Foreskin fibroblast (primary cell): ENCODE measurements at places on chromosomes 12 and 14.

DNA sequence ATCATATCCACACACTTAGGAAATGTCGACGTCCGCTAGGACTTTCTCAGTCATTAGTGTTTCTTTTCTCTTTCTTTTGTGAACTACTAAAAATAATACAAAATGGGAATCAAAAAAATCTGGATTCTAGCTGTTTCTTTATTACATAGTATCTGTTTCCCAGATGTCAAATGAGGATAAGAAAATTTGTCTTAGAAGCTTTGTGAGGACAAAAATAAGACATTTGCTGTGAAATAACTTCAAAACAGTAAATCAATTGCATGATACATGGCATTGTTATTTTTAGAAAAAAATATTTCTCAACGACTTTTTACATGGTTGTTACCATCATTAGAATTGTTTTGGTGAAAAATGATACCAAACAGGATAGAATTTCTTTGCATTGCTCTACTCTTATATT lies 71.4 kb upstream of the IFNG-AS1 start:
- DNase-seq, result no peak

DNA sequence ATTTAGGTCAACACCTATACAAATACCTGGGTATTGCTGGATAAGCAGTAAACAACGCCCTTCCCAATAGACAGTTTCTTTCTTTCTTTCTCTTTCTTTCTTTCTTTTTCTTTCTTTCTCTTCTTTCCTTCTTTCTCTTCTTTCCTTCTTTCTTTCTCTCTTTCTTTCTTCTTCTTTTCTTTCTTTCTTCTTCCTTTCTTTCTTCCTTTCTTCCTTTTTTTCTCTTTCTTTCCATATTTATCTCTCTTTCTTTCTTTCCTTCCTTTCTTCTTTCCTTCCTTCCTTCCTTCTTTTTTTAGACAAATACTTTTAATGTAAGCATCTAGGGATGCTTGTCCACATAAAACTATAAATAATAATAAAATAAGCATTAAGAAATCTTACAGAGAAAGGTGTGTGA lies 123.2 kb downstream of the KCNK10 start:
- DNase-seq, result no peak

GRCh38 chr12:56999456-56999855 lies 6.9 kb downstream of the ZBTB39 start:
- DNase-seq, result peak; percentile 32

GRCh38 chr14:74179856-74180255 lies 59.4 kb upstream of the VSX2 start:
- no peak for DNase-seq

DNA sequence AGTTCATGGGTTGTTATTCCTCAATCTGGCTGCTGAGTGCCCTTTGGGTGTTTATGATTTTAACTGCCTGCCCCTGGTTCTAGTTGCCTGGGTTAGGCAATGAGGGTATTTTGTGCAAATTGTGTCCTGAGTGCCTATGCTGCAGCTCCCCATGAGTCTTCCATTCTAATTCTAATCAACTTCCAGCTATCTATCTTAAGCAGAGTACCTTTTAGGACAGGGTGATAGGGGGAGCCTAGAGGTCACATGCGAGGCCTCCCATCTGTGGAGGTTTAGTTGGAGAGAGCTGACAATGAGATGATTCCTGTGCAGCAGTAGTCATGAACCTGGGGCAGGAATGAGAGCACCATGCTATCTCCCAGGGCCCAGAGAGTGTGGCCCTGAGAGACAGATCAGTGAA lies 225.9 kb upstream of the PLEKHG7 start:
- no peak for DNase-seq

GRCh38 chr12:29782871-29783772 lies 620 bp downstream of the TMTC1 start:
- DNase-seq, result peak; percentile 73

GRCh38 chr14:51012055-51012454 lies 67.8 kb upstream of the PYGL start:
- DNase-seq, result no peak

GRCh38 chr12:114679452-114679875 lies 4.5 kb downstream of the TBX3 start:
- peak; percentile 35 for DNase-seq

DNA sequence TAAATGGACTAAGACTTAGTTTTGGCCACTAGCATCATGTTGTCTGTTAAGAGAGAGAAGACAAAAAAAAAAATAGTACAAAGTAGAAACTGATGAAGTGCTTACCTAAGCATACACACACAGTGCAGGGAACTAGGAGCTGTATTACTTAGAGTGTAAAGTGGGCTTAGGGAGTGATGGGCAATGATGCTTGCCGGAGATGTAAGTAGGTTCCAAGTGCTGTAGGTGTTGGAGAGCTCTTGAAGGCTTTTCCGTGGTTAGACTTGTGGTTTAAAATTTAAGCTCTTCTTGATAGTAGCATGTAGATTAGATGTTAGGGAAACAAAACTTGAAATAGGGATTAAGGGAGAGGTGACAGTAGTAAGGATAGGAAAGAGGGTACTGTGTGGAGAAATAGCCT lies 34.7 kb downstream of the MIA2 start:
- peak; percentile 19 for DNase-seq

- no peak for DNase-seq
These were observed at the start of gene OLR1 for GRCh38 chr12:10171973-10172728. Gene OLR1, minus strand, starts transcription at chr12:10172132. Its CDS starts 55 bp downstream, at chr12:10172077.

GRCh38 chr12:45773747-45774146 lies 44.2 kb downstream of the ARID2 start:
- no peak for DNase-seq

- no peak for DNase-seq
These were observed 22.8 kb downstream of the DDX51 start for GRCh38 chr12:132121283-132121682.

- DNase-seq, result no peak
These were observed 49.5 kb downstream of the KLHL28 start for GRCh38 chr14:44912041-44912869.

DNA sequence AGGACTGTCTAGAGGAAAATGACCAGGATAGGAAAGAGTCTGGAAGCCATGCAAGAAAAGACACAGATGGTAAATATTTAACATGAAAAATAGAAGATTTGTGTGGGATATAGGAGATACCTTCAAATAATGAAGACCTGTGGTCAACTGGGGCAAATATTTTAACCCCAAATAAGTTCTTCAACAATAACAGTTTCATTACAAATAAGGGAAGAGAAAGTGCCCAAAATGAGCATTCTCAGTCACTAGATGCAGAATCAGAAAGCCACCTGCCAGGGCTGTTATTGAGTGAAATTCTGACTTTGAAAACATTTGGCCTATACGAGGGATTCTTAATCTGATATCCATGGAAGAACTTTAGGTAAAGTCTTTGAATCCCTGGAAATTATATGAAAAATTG lies 231.2 kb upstream of the PLEKHG7 start:
- no peak for DNase-seq

DNA sequence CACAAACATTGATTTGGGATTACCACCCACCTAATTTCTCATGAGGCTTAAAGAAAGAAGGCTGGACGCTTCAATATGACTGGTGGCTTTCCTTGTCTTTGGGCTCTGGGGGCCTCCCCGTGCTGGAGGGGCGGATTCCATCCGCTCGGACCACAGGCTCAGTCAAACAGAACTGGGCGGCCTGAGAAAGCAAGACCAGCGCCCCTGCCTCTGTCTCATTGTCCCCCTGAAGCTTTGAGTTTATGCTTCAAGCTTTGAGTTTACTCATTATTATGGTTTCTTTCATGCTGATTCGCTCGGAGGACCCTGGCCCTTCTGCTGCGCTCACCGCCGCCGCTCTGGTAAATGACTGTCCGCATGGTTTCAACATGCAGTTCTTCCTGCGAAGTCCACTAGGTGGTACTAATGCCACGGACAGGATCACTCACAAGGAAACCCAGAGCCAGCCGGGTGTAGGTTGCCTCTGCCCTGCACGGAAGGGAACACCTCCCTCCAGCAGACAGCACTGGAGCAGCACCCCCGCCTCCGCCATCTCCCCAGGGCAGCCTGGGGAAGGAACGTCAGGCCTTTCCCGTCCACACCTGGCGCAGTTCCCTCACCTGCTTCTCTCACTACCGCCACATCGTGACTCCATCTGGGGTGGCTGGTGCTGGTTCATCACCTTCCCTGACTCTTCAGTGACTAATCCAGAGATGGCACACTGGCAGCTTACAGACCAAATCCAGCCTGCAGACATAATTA lies 13.2 kb upstream of the TIGAR start:
- peak; percentile 66 for DNase-seq

- no peak for DNase-seq
These were observed 126.3 kb upstream of the RTL1 start for GRCh38 chr14:101029668-101030290.

- DNase-seq, result peak; percentile 75
These were observed 513 bp downstream of the HOXC11 start for GRCh38 chr12:53973236-53974042.
